ENCODE measurements at places on chromosomes 5 and 9.

GRCh38 chr9:134547161-134548100, 94.2 kb upstream of the COL5A1 start:
- no peak for DNase-seq

DNA sequence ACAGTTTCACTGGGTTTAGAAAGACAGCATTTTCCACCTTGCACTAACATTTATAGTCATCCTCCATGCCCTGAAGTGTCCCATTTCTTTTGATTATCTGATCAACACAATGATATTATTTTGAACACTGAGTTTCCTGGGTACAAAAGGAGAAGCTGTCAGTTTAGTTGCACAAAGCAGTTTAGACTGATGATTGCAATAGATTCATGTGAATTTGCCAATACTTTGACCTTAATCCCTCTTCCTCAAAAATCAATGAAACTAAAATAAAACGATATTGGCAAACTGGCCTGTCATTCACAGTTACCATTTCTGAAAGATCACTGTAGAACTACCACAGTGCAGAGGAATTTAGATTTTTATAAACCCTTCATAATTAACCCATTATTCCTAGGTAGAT, 34.2 kb upstream of the RASGRF2 start:
- DNase-seq = no peak

- peak; percentile 53 for DNase-seq
Observed at GRCh38 chr9:133120501-133121197, 391 bp downstream of the RALGDS start.

- no peak for DNase-seq
Observed at GRCh38 chr5:179273073-179273435, 72.2 kb downstream of the ADAMTS2 start.

DNA sequence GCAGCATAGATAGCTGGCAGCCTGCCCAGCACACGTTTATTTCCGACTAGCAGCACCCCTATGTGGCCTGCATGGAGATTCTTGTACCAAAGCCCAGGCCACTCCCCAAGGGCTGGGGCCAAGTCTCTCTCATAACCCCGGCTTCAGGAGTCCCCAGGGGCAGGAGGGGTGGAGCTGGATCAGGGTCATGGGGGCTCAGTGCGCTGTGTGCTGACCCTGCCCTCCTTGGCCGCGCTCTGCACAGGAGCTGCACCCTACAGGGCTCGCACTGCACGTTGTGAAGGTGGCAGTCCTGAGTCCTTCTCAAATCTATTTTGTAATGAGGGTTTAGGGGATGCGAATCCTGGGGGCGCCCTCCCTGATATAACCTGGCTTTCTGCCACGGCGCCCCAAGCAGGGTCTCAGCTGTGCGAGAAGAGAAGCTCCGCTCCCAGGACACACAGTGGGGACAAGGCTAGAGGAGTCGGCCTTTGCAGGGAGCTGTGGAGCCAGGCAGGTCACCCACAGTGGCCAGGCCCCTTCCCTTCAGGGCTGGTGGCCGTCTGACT, 28.6 kb downstream of the NKD2 start:
- no peak for DNase-seq

- no peak for DNase-seq
Observed at GRCh38 chr5:95130941-95131340, 154.0 kb downstream of the MCTP1 start.

DNA sequence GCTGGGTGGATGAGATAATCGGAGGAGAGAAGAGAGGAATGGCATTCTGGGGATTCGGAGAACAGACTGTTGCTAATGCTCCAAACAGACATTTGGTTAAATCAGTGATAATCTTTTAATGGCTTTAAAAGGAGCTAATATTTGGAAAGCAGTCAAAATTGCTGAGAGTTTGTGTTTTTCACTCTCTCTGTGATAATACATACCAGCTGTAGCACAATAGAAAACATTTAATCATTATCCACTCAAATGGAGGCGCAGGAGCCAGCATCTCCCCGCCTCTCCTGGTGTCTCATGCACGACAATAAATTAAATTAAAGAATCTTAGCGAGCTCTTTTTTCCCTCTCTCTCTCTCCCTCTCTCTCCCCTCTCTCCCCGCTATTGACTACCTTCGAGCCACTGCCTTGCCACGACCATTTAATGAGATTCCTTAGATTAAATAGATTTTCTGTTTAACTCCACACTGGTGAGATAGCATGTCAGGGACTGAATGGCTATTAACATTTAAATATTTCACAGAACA, 268.6 kb upstream of the MVB12B start:
- DNase-seq = peak; percentile 85

GRCh38 chr9:85258823-85259370, 482.9 kb downstream of the AGTPBP1 start:
- peak; percentile 92 for DNase-seq

Measured in NCI-H1417 (cell line).